ENCODE measurements at places on chromosomes 3 and 15.

DNA sequence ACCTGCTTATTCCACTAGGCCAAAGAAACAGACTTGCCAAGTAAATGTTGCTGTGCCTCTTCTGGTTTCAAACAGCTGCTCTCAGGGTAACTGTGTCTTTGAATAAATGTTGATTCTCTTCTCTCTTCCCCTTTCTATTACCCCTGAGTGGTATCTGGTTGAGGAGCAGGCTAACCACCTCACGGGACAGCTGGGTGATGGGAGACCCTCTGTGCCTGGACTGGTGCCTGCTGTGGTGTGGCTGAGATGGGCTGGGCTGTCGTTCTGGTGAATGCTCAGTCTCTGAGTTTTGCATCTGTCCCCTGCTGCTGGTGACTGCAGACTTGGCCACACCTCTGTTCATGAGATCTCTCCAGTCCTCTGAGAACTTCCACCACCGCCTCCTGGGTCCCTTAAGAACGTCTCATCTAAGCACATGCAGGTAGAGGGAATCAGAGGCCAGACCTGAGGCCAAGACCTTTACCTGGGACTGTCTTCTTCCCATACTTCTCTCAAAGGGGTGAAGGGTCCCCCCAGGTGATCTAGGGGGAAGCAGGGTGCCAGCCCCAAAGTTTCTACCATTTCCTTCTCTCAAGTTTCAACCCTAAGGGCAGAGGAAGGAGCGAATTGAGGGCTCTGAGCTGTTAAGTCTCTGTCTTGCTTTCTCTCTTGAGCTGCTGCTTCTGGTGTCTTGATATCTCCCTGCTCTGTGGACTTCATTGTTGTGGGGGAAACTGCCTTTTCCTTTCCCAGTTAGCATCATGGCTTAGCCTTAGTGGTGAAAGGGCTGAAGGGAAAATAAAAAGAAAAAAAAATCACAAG is 252.9 kb downstream of the EBLN2 start:
- DNase-seq = no peak

DNA sequence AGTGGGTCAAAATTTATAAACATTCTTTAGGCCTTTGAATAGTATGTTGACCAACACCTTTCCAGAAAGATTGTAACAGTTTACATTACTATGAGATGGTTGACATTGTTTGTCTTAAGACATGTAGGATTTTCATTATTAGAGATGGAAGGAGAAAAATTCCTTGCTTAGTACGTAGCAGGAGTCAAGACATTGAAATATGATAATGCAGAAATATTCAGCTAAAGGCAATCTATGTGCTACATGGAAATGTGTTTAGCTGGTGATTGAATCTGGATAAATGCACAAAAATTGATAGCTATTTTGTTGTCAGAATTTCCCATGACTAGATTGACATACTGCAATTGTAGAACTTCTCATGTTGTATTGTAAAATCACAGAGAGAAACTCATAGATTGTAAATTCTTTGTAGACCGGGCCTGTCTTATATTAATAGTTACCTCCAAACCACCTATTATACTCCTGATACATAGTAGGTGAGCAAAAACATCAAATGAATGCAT is 370.4 kb upstream of the CBLB start:
- DNase-seq = no peak

- no peak for DNase-seq
Measured at GRCh38 chr3:170709046-170709445, 123.2 kb upstream of the SLC7A14 start.

GRCh38 chr3:21509731-21510470 is 241.1 kb downstream of the ZNF385D start:
- no peak for DNase-seq

DNA sequence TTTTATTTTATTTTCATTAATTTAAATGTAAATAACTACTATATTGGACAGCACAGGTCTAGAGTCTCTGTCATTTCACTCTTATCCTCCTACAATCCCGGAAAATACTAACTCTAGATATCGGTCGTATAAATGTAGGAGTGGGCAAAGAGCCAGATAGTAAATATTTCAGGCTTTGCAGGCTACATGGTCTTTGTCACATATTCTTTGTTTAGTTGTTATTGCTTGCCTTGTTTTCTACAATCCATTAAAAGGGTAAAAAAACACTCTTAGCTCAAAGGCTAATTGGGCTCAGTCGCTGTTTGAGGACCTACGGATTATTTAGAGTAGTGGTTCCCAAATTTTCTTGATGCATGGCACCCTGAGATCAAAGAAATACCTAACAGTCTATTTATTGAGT is 1.7 kb downstream of the KNL1 start:
- DNase-seq = no peak

DNA sequence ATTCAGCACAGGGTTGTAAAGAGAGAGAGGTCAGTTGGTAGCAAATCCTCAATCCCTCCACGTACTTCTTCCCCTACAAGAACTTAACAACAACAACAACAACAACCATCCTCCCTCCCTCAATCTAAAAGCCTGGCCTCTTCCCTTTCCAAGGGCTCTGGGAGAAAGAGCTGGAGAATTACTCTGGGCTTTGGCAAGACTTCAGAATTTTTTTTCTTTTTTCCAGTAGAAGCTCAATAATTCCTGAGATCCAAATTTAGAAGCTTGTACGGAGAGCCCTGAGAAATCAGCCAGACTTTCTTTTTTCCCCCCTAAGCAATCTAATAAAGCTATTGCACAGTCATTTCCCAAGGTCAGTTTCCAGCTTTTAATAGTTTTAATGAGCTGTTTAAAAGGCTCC is 95.8 kb upstream of the CACNA2D3 start:
- no peak for DNase-seq

DNA sequence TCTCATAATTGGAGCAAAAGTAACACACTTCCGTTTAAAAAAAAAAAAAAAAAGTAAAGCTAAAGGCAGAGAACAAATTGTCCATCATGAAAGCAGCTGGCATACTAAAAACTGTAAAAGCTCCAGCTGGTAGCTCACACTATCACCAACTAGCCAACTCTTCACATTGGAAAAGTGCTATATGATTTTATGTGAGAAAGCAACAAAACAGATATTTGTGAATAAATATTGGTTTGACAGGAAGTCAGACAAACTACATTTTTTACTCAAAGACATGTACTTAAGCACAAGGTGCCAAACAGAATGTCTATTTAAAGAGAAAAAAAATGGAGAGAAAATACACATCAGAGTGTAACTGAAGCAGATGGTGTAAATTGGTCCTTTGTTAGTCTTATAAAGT is 231.2 kb upstream of the CADM2 start:
- no peak for DNase-seq

DNA sequence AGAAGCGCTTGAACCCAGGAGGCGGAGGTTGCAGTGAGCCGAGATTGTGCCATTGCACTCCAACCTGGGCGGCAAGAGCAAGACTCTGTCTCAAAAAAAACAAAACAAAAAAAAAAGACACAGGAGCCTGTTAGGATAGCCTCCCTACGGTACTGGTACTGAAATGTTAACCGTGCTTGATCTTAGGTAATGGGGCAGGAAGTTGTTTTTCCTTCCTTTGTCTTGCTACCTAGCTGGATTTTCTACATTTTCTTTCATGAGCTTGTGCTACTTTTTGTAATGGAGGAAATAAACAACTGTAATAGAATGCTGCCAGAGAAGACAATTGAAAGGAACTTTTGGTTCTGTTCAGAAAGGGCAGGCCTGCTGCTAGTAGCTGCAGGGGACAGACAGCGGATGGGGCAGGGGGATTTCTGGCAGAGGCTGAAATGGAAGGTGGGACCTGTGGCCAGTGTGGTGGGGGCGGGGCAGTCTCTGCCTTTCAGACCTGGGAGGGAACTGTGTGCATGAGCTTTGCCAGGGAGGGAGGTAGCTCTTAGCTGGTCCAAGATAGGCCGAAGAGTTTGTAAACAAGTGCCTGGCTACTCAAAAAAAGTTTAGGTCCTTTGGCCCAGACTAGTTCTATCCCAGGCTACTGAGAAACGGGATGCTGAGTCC is 49.0 kb upstream of the SEMA4B start:
- DNase-seq = no peak

DNA sequence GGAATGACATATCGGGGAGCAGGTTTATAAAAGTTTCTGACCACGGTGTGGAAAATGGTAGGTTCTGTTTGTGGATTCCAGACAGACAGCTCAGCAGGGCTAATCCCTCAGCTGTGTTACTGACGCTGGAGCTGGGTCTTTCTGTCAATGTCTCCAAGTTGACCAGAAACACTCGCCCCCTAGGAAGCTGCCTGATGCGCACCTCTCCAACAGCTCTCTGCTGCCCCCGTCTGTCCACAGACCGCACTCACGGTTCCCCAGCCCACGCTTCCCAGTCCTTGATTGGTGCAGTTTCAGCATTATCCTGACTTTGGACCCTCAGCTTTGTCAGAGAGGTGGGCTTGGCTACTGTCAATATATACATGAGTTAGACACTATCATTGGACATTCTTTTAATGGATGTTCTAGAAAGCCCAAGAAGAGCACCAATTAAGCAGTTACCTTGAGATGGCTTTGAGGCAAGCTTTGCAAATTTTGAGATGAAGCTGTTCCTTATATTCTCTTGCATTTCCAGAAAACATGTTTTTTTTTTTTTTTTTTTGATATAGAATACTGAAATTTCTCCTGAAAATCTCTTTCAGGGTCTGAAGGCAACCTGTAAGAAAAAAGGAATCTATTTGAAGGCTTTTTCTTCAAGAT is 98.9 kb upstream of the TBC1D5 start:
- peak; percentile 29 for DNase-seq

DNA sequence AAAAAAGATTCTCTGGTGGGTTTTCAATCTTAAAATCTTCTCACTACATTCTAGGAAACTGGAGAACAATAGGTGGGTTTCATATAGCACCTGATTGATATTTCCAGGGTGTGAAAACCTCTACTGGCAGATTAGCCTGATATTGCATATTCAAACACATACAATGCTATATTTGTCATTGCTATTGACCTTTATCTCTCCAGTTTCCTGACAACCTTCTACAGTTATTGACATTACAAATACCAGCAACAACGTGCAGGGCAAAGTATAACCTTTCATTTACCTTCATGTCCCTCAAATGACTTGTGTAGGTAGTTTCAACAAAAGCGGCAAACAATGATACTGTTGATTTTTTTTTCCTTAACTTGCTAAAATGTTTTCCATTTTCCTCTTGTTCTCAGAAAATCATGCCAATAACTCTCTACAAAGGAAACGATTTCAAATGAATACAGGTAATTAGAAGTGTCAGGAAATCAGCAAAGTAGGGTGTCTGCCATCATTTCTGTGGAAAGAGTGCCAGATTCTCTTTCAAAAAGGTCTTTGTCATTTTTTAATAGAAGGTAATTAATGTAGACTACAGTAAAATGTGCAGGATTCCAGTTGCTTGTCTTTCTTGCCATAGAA is 72.6 kb upstream of the CDIN1 start:
- DNase-seq = no peak

DNA sequence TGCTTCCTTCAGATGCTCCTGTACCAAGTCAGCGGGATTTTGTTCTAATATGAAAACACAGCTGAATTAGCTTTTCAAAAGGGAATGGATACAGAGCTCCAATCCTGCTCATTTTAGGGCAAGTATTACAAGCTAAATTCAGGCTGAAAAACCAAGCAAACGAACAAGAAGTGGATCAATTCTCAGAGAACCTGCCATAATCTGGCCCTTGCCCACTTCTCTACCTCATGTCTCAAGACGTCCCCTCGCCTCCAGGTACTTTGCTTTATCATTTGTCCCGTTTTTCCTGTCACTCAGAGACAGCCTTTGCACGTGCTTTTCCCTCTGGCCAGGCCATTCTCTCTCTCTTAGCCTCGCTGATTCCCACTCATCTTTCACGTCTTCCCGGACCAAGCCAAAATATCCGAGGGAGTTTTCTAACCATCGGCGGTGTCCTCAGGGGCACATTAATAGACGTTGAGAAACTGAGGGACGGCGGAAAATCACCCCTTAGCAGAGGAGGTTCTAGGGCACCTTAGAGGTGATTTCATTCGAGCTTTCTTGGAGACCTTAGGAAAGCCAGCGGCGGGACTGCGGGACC is 654 bp downstream of the SUSD5 start:
- no peak for DNase-seq

DNA sequence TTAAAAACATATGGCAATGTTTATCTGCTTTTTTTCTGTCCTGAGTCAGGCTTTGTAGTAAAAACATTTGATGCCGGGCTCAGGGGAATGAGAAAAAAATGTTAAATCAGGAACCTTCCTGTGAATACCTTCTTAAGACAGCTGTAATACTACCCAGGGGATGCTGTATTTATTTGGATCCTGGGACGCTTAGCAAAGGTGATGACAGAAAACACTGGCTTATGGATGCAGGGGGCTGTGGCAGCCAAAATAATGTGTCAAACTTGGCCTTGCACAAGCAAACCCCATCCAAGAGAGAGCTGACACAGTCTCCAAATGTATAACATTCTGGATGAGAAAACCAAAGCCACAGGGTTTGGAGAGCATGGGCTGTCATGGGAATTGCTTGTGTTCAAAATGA is 438.2 kb upstream of the PROK2 start:
- DNase-seq = no peak

GRCh38 chr3:66744521-66744920 is 243.7 kb upstream of the LRIG1 start:
- DNase-seq = no peak

DNA sequence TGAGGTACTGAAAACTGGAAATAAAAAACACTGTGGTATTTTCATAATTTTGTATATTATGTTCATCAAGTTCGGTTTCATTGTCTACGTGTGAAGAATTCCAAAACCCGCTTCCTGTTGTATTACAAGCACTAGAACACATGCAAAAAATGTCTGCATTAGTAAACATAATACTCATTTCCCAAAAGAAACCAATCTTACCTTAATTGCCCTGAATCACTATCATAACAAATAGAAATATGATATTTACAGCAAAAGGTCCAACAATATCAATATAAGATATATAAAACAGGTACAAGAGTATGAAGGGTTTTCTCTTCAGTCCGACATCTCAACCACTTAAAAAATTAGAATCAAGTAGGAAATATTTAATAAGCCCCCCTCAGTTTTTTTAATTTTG is 26.3 kb upstream of the GP5 start:
- no peak for DNase-seq

GRCh38 chr3:188294823-188295487 is 141.0 kb downstream of the LPP start:
- DNase-seq = peak; percentile 87

GRCh38 chr15:64361259-64361658 is 5.3 kb upstream of the CSNK1G1 start:
- no peak for DNase-seq

- peak; percentile 47 for DNase-seq
Measured at GRCh38 chr3:7977245-7978086, 524.2 kb upstream of the LMCD1 start.

- DNase-seq = no peak
Measured at GRCh38 chr3:13834258-13835035, 45.4 kb downstream of the WNT7A start.

GRCh38 chr3:65984975-65985374 is 53.7 kb downstream of the MAGI1 start:
- no peak for DNase-seq

GRCh38 chr15:70160267-70160666 is 62.5 kb upstream of the TLE3 start:
- no peak for DNase-seq

Data from H4 (cell line).